Thyroid gland (tissue), 4 donors: ENCODE measurements at places on chromosomes 6 and 20. TPM values are rescaled to one million over a fixed set of nuclear protein-coding genes. Genes with fewer than 3 reads are reported as not detected.

- no peak for DNase-seq
Observed at GRCh38 chr20:12722091-12722490, 286.7 kb upstream of the SPTLC3 start.

DNA sequence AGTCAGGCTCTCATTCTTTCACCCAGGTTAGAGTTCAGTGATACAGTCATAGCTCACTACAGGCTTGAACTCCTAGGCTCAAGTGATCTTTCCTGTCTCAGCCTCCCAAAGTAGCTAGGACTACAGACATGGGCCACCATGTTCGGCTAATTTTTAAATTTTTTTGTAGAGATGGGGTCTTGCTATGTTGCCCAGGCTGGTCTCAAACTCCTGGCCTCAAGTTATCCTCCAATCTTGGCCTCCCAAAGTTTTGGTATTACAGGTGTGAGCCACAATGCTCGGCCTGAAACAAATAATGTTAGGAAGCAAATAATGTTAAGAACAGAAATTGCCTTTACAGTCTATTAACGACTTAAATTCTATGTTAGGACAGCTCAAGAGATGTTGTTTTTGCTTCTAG, 1.8 kb upstream of the UBR2 start:
- DNase-seq: no peak

DNA sequence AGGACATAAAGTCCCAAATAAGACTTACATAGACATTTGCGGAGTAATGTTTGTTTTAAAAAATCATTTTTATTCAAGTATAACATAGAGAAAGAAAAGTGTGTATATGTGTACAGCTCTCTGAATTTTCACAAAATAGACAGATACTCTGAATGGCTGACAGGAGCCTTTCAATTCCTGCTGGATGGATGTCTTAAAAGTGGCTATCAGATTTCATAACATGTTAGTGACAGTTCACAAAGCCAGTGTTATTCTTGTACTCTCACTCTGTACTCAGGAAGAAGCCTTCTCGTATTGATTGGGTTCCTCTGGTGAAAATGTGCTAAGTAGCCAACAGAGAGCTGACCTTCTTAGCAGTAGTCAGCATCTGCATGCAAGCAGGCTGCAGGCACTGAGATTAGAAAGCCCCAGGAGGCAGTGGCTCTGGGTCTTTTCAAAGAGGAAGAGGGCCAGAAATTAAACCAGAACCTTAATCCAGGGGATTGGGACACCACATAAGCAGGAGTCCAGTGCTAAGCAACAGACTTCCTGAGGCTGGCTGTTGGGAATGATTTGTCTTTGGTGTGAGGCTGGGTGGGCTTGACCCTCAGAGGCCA, 19.7 kb downstream of the SLC17A4 start:
- no peak for DNase-seq

DNA sequence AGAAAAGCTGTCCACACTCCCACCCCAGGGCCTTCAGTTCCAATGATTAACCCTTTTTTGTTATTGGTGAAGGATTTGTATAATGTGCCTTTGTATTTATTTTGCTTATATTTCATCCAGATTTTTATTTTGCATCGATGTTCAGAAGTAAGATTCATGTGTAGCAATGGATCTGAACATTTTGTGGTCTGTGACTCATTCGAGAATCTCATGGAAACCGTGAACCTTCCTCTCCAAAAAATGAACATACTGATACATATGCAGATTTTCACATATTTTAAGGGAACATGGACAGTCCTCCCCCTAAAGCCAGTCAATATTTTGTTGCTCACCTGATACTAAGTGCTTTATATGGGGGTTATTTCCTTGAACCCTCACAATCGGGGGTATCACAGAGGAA, 421.8 kb upstream of the SOX4 start:
- no peak for DNase-seq

GRCh38 chr20:62051144-62051543, 14.5 kb downstream of the TAF4 start:
- no peak for DNase-seq

DNA sequence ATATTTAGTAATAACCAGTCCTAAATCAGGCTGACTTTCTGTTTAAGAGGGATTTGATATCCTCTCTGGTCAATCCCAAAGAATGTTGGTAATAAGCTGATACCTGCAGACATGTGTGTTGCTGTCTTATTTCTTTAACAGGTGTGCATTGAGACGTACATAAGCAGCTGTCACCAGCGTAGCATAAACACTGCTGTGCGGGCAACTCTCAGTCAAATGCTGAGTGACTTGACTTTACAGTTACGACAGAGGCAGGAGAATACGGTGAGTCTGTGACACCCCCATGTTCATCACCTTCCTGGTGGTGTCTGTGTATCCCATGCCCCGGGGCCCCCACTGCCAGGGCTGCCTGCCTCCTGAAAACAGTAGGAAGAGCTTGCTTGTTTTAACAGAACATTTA, 20.1 kb upstream of the PBOV1 start:
- DNase-seq: no peak

DNA sequence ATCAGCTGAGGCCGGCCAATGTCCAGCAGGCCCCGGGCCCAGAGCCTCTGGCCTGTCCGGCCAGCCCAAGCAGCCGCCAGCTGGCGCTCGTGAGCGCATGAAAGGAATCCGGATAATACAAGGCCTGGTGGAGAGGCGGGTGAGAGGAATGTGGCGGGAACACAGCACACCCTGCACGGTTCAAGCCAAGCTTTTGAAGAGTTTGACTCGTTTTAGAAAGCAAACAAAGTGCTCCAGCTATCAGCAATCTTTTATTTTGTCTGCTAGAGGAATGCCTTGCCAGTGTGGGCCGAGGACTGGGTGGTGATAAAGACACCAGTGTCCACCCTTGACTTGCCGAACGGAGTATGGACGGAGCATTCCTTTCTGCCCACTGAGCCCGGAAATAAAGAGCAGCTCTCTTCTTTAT, 9.3 kb upstream of the NEDD9 start:
- peak; percentile 80 for DNase-seq

DNA sequence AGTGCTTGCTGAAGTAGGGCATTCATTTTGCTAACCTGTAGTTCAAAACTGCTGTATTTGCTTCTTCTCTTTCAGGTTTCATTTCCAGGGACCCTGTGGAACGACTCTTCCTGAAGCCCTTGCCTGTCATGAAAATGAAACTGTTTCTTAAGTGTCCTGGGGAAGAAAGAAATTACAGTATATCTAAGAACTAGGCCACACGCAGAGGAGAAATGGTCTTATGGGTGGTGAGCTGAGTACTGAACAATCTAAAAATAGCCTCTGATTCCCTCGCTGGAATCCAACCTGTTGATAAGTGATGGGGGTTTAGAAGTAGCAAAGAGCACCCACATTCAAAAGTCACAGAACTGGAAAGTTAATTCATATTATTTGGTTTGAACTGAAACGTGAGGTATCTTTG, 3.4 kb upstream of the NOL7 start:
- no peak for DNase-seq

DNA sequence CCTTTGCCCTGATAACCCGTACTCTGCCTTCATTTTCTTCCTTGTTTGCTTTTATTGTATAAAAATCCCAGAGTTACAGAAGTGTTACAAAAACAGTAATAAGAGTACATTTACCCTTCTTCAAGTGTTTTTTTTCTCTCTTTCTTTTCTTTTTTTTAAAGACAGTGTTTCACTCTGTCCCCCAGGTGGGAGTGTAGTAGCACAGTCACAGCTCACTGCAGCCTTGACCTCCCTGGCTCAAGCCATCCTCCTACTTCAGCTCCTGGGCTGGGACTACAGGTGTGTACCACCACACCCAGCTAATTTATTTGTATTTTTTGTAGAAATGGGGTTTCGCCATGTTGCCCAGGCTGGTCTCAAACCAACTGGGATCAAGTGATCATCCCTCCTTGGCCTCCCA, 402.7 kb downstream of the CDKAL1 start:
- DNase-seq: no peak

GRCh38 chr6:119979862-119980261, 630.3 kb upstream of the MAN1A1 start:
- DNase-seq: no peak

- no peak for DNase-seq
Observed at GRCh38 chr6:103011605-103012004, 1618.1 kb downstream of the GRIK2 start.

Gene TFAP2D
- not detected for total RNA-seq

Gene NEURL2
- 17.4 TPM for total RNA-seq

Gene GRIK2
- 51.9 TPM for total RNA-seq

Gene ZSWIM3
- total RNA-seq: 4.5 TPM

Gene IGF2R
- total RNA-seq: 82.1 TPM

Gene USP49
- 14.1 TPM for total RNA-seq

Gene OPRM1
- not detected for total RNA-seq
